ENCODE measurements at places on chromosomes 6 and 20.
A peak's percentile ranks its signal among the peaks of the same experiment; 100 is the strongest.

GRCh38 chr6:148971031-148971927 lies 224.4 kb downstream of the UST start:
- no peak for DNase-seq

DNA sequence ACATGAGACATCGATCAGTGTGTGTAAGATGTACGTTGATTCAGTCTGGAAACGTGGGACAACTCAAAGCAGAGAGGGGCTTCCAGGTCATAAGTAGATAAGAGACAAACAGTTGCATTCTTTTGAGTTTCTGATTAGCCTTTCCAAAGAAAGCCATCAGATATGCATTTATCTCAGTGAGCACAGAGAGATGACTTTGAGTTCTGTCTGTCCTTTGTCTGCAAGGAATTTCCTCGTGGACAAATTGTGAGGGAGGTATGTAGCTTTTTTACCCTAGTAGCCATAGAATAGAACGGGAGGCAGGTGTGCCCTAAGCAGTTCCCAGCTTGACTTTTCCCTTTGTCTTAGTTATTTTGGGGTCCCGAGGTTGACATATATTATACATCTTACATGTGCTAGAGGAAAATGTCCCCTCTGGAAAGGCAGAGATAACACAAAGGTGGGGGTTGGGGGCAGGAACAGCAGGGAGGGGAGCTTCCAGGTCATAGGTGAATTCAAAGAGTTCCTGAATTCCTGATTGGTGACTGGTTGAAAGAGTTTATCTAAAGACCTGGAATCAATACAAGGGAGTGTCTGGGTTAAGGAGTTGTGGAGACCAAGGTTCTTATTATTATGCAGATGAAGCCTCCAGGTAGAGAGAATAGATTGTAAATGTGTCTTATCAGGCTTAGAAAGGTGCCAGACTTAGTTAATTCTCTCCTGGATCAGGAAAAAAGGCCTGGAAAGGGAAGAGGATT lies 237.0 kb downstream of the NFATC2 start:
- no peak for DNase-seq

DNA sequence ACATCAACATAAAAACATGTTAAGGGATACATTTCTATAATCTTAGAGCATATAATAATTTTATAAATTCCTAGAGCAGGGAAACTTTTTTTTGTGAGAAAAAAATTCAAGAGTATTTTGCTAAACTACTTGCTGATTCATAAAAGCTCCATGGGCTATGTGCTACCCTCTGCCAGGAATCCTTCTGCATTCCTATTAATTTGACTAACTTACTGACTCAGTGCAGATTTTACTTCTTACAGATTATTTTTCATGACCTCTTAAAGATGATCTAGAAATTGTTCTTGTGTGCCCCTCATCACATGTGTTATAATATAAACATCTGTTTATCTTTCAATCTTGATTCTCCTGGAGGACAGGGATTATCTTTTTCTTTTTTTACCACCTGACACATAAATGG lies 5.7 kb downstream of the VTA1 start:
- no peak for DNase-seq

- no peak for DNase-seq
Observed at GRCh38 chr20:34382174-34382573, 19.1 kb downstream of the ITCH start.

DNA sequence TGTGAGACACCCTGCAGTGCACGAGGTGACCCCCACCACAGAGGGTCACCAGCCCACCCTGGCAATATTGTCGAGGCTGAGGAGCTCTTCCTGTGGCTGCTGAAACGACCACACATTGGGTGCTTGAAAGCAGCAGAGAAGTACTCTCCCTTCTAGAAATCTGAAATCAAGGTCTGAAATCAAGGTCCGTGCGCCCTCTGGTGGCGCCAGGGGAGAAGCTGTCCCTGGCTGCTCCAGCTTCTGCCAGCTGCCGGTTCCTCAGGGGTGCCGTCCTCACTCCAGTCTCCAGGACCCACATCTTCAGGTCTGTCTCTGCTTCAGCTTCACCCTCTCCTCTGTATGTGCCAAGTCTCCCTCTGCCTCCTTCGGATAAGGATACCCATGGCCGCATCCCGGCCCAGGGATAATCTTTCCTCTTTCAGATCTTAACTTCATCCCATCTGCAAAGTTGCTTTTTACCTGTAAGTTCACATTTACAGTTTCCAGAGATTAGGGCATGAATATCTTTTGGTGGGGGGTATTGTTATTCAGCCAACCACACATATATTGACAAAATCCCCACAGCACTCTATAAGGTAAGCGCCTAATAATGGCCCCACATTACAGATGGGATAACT lies 108.3 kb upstream of the PHACTR3 start:
- peak; percentile 82 for DNase-seq

- DNase-seq: no peak
Observed at GRCh38 chr20:1472556-1473245, 6.1 kb upstream of the NSFL1C start.

DNA sequence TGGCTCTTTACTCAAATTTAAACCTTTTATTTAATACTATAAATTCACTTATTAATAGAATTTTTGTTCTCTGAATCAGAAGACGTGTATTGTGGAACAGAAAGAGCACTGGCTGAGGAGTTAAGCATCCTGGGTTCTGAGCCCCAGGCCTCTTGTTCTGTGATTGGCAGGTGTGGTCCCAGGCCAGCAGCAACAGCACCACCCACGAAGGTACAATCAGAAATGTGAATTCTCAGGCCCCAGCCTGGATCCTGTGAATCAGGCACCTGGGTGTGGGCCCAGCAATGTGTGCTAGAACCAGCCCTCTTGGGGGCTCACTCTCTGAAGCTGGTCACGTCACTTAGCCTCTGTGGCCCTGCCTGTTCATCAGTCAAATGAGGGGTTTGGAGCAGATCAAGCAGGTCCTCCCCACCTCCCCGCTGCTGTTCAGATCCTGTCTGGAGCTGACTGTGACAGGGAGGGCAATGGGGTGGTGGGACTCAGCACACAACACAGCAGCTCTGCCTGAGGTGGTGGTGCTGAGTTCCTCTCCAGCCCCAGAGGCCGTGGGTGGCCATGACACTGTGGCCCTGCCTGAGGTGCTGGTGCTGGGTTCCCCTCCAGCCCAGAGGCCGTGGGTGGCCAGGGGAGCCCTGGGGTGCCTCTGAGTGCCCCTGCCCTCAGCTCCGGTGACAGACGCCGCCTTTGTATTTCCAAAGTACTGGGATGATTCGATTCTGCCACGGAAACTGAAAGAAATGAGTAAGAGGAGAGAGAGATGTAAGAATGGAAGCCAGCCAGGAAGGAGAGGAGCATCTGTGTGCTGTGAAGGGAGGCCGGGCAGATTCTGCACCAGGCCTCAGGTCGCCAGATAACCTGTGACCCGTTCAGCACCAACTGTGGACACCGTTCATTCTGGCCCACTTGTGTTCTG lies 41.6 kb upstream of the FRMD1 start:
- DNase-seq: no peak

- no peak for DNase-seq
Observed at GRCh38 chr6:145086197-145086596, 649.1 kb downstream of the EPM2A start.

DNA sequence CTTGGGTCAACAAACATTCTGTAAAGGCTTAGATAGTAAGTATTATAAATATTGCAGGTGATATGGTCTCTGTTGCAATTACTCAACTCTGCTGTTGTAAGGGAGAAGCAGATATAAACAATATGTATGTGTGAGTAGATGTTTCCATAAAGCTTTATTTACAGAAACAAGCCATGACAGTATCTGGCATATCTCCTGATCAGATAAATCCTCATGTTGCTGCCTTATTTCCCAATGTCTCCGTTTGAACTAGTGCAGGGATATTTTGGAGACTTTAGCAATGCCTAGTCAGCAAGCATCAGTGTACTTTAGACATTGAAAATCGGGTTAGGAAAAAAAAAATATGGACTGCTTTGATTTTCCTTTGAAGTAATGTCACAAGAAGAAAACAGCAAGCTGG lies 96.1 kb downstream of the LAMA2 start:
- no peak for DNase-seq

DNA sequence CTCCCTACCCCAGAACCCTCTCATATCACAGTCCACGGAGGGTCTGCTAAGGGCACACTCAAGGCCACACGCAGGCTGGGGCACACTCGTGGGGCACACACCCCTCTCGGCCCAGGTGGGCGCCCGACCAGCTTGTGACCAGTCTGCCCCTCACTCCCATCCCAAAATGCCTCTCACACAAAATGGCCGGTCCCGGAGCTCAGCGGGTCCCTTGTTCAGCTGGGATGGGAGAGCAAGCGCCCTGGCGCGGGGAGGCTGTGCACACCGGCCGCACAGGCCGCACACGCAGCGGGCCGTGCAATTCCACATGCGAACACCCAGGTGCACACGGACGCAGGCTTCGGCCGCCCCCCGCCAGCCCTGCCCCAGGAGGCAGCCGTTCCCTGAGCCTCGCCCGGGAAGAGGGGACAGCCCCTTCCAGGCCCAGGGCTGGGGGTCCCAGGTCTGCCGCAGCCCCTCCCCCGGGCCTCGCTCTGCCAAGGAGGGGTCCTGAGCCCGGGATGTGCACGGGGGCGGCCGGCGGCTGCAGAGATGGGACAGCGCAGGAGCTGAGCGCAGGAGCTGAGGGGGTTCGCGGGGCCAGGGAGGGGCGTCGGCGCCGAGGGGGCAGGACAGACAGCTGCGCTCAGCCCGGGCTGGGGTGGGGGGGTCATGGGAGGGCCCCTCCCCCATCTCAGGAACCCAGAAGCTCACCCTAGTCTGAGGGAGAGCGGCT lies 1.3 kb downstream of the KCNQ2 start:
- DNase-seq: no peak

- no peak for DNase-seq
Observed at GRCh38 chr20:60039526-60039925, 81.3 kb downstream of the CDH26 start.

- no peak for DNase-seq
Observed at GRCh38 chr20:44186674-44187053, 324 bp downstream of the JPH2 start.

DNA sequence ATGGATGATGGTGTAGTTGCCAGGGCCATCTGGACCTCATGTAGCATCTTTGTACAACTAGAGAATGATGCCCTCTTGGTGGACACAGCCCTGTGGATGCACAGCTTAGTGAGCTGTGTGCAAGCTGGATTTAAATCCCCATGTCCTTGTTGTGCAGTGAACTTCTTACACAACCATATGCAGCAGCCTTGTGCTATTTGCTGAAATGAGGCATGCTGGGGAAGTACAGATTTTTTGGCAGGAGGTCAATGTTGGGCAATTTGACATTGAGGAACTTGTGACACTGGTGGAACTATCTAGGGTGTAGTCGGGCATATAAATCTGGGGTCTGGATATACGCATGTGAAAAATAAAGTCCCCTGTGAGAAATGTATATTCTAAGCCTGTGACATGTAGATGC lies 5.8 kb upstream of the CDC5L start:
- DNase-seq: no peak

DNA sequence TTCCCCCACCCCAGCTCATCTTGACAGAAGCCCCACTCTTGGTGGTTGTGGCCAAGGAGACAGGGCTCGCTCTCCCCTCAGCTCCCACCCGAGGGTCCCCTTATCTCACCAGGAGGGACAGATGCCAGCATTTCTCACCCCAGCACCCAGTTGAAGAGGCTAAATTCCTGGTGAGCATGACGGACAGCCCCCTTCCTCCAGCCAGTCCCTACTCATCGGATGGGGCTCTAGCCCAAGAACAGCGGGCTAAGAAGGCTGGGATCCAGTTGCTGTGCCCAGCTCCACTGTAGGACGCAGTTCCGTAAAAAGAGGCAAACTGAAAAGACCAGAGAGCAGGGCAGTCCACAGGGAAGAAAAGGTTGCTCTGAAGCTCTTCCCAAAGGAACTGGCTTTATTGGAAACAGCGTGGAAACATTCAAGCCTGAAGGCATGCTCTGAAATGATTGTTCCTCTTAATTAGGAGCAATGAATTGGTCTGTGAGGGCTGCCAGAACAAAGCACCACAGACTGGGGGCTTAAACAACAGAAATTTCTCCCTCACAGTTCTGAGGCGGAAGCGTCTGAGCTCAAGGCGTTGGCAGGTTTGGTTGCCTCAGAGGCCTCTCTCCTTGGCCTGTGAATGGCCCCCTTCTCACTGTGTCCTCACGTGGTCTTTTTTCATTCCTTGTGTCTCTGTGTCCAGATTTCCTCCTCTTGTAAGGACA lies 17.9 kb upstream of the KIF25 start:
- no peak for DNase-seq
